ENCODE measurements at places on chromosomes 16 and 17.

DNA sequence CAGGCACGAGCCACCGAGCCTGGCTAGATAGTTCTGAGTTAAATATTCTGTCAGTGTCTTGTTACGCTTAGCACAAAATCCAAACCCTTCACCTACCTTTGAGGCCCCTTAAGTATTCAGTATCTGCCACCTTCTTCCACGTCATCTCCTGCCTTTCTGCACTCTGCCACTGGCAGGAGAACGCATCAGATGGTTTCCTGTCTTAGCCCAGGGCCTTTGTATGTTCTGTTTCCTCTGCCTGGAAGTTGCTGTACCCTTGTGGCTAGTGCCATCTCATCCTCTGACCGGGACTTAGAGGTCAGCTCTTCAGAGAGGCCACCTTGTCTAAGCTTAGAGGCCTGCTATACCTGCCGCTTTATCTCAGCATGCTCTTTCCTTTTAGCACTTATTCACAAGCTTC is 67.5 kb upstream of the LGALS9 start:
- no peak for DNase-seq

- DNase-seq, result no peak
Observed at GRCh38 chr17:4588391-4588790, 4.1 kb downstream of the SMTNL2 start.

GRCh38 chr16:12999368-12999767 is 98.0 kb downstream of the SHISA9 start:
- DNase-seq, result no peak

GRCh38 chr16:4180511-4180910 is 61.4 kb downstream of the SRL start:
- DNase-seq, result no peak

- no peak for DNase-seq
Observed at GRCh38 chr17:63407741-63408330, 38.3 kb downstream of the CYB561 start.

DNA sequence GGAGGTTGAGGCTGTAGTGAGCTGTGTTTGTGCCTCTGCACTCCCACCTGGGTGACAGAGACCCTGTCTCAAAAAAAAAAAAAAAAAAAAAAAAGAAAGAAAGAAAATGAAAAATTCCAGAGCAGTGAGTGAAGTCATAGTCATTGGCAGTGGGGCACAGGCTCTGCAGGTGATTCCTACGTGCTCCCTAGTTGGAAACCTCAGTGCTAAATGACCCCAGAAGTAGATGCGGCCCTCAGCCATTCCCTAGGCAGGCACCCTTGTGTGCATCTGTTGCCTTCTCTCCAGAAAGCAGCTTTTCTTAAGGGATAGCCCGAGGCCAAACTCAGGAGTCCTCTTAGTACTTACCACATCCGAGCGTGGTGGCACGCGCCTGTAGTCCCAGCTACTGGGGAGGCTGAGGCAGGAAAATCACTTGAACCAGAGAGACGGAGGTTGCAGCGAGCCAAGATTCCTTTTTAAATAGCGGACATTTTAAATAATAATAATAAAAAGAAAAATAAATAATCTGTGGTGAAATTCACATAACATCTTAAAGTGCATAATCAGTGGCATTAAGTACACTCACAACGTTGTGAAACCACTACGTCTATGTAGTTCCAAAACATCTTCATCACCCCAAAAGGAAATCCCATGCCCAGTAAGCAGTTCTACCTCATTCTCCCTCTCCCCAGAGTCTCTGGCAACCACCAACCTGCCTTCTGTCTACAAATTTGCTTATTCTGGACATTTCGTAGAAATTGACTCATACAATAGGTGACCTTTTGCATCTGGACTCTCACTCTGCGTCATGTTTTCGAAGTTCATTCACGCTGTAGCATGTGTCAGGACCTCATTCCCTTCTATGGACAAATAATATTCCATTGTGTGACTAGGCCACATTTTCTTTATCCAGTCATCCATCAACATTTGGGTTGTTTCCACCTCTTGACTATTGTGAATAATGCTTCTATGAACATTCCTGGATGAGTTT is 12.5 kb upstream of the SPHK1 start:
- DNase-seq, result no peak

DNA sequence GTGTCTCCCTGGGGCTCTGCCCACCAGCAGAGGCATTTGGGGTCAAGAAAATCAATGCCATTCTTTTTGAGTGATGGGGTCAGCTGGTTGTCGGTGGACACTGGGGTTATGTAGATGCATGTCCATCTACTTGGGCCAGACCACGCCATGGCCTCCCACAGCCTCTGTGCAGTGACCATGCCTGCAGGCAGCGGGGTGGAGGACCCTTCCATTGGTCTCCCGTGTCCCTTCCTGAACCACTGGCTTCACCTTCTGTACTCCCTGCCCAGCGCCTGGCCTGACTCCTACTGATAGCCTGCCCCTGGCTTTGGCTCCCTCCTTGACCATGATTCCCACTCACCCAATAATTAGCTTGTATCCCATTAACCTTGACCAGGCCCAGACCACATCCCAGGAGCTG is 28.0 kb upstream of the SPNS3 start:
- no peak for DNase-seq

GRCh38 chr17:73248532-73248931 is 13.1 kb downstream of the CPSF4L start:
- no peak for DNase-seq

DNA sequence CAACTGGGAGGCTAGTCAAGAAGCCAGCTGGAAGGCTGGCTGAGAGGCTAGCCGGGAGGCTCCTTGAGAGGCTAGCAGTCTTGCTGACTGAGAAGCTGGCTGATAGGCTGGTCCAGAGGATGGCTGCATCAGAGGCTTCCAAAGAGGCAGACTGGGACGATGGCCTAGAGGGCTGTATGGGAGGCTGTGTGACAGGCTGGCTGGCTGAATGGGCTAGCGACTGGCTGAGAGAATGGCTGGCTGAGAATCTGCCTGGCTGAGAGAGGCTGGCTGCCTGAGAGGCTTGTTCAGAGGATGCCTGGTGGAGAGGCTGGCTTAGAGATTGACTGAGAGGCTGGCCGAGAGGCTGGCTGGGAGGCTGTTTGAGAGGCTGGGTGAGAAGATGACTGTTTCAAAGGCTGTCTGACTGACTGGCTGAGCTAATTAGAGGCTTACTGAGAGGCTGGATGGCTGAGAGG is 34.8 kb upstream of the ACSM2B start:
- no peak for DNase-seq

- DNase-seq, result no peak
Observed at GRCh38 chr16:82732461-82732860, 105.7 kb downstream of the CDH13 start.

GRCh38 chr17:41962768-41963434 is 3.7 kb upstream of the CNP start:
- DNase-seq, result no peak

DNA sequence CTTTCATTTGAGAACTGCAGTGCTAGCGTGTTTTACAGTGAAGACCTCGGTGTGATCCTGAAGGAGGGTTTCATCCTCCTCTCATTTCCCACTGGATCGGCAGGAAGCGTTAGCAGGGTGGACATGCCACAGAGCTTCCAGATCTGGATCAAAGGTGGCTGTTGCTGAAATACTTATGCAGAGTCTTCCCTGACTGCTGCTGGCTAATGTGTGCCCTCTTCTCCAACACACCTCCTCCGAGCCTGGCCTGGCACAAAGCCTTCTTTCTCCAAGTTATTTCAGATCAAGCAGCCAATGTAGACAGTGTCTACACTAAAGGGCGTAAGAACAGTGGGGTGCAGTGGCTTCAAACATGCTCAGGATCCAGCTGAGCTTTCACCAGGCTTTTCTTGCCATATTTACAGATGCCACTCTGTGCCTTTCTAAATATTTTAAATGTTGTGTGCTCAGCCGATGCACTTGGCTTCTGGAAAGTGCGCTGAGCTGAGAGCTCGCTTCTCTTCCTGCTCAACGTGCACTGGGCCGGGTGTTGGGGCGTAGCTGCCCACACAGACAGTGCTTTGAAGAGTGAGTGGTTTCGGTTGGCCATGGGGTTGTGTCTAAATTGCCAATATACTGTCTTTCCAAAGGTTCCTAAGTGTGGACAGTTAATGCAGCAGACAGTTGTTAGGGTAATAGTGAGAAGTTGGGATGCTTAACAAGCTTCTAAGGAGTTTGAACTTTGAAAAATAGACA is 2.1 kb downstream of the ZNF750 start:
- DNase-seq, result no peak

GRCh38 chr16:65749506-65749905 is 617.0 kb upstream of the CDH5 start:
- no peak for DNase-seq

DNA sequence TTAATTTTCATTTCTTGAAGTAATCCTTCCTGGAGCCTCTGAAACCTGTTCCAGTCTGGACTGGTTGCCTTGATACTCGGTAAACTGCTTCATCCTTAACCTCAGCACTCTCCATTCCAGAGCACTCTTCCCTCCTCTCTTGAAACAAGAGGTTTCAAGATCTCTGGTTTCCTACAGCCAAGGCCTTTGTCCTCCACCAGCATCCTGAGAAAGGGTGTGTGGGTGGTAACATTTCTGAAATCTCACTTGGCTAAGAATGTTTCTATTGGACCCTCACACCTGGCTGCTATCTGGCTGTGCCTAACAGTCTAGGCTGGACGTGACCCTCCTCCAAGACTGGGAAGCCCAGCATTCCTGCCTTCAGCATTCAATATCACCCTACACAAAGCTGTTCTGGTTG is 99.7 kb downstream of the CYTH1 start:
- no peak for DNase-seq

DNA sequence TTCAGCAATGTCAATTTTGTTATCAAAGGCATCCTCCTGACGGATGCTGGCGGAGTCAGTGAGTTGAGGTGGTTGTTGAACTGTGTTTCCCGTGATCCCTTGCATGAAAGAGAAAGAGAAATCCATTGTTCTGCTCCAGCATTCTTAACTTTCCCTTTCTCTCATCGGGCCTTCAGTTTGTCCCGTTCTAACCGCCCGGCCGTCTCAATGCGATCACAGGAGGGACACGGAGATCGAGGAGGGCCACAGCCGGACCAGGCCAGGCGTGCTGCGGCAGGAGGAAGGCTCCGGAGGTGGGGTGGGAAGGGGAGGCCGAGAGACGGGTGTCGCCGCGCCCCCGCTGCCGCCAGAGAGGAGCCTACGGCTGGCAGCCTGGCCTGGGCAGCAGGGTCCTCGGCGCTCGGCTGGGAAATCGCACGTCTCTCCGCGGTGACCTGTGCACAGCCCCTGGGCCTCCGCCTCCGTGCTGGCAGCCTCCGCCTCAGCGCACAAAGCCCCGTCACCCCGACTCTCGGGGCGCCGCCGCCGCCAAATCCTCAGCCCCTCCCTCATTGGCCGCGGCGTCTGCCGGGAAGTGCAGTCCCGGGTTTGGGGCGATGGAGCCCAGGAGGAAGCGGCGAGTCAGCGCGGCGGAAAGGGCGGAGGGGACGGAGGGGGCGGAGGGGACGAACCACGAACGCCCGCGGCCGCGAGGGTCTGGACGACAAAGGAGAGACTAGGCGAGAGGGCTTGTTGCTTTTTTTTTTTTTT is 38.1 kb downstream of the SOST start:
- peak; percentile 10 for DNase-seq

GRCh38 chr16:70692130-70692872 is 6.4 kb upstream of the MTSS2 start:
- no peak for DNase-seq

All from esophagus squamous epithelium (tissue), 5 donors.